Progenitor cell of endocrine pancreas (in vitro differentiated cells): ENCODE measurements at places on chromosomes 4 and X.

GRCh38 chr4:150525321-150525868 is 56.6 kb upstream of the MAB21L2 start:
- no peak for DNase-seq

GRCh38 chrX:38106991-38107655 is 100.8 kb downstream of the SYTL5 start:
- DNase-seq: no peak

GRCh38 chrX:10769195-10769594 is 148.8 kb upstream of the MID1 start:
- no peak for DNase-seq

DNA sequence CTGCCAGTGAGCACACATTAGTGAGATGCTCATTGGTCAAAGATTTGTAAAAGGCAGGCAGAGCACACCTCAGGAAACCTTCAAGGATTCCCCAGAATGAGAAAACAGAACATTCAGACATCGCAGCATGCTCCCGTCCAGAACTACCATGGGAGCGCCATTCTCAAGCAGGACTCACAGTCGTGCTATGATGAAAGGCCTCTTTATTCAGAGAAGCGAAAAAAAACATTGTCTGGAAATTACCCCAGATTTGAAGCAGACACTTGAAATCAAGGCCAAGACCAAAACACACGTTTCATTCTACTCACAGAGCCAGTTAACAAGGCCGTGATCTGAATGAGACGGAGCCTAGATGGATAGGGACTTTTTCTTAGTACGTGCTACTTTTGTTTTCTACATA is 961.8 kb upstream of the TENM3 start:
- no peak for DNase-seq

DNA sequence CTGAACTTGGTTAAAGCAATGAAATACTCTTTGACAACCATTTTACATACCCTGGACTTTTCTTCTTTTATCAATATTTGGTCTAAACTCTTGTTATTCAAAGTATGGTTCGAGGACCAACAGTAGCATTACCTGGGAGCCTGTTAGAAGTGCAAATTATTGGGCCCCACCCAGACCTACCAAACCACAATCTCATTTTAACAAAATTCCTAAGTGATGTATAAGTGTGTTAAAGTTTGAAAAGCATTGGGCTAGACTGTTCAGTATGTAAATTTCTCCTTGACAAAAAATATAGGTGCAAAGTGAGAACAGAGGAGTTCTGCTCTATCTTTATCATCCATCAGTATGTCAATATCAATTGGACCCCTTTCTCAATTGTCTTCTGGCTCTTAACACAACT is 67.1 kb downstream of the PGRMC1 start:
- DNase-seq: no peak
